ENCODE measurements at places on chromosomes 3 and 15.

DNA sequence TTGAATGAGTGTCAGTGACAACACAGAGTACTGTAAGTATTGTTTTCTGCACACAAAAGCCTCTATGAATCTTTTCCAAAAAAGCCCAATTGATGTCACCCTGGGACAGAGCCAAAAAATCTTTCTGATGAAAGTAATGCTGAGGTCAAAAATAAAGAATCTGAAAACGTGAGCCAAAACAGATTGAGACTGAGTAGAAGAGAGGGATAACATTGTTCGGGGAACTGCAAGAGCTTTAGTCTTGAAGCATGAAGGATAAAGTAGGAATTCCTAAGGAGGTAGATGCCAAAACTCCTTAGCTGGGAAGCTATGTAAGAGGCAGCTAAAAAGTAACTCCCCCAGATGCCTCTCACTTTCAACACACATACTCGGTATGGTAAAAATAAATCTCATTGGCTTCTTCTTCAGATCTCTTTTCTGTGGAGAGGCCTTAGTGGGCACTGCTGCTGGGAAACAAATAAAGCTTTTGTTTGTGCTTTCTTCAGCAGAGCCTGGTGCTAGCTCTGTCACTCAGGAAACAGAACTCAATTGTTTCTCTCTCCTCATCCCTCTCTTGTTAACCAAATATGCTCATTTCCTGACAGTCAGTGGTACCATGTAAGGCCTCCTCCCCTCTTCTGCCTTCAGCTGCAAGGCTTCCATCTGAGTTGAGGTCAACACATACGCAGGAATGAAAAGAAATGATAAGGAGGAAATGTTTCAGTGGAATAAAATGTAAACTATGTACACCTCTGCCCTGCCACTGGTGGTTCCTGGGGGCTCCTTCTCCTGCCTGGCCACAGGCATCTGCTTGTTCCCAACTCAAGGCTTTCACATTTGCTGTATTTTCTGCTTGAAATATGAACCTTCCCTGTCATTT, 58.1 kb downstream of the CD200 start:
- no peak for DNase-seq

DNA sequence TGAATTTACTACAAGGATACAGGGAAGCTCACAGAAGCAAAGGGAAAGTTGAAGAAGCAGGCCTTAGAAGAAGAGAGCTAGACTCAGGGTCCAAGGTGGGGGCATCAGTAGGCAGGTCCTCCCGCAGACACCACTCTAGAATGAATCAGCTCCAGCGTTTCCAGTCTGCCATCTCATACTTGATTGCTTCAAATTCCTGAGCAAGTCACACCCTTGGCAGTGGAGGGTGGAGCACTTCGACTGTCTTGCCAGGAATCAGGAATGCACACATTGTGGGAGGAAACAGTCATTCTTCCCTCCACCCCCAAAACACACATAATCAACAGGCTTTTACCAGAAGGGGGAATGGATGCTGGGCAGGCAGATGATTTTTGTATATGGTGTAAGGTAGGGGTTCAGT, 78.5 kb downstream of the CHCHD6 start:
- DNase-seq: no peak

DNA sequence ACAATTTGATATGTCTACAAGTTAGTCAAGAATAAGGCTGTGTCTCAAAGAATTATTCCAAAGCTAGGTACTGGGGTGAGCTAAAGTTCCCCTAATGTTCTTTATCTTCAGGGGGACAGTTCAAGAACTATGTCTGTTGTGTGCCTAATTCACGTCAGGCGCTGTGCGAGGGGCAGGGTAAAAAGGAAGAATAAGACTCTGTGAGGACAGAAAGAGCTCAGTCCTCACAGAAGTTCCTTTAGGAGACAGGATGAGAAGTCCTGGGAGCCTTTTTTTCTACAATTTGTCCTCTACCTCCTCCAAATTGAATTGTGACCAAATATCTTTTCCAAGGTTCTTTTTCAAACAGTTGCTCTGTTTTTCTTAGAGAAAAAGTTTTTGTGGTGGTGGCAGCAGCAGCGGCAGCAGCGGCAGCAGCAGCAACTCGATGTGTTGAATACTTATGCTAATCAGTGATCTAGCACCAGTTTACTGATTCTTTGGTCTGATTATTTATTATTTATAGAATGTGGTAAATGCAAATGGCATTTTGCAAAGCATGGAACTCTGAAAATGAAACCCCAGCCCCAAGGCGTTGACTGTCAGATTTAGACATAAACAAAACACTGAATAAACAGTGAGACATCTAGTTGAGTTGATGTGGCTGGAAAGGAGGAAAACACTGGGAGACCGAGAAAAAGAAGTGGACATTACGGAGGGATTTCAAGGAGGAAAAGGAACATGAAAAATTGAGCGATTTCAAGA, 88.6 kb downstream of the GTPBP8 start:
- DNase-seq: no peak

DNA sequence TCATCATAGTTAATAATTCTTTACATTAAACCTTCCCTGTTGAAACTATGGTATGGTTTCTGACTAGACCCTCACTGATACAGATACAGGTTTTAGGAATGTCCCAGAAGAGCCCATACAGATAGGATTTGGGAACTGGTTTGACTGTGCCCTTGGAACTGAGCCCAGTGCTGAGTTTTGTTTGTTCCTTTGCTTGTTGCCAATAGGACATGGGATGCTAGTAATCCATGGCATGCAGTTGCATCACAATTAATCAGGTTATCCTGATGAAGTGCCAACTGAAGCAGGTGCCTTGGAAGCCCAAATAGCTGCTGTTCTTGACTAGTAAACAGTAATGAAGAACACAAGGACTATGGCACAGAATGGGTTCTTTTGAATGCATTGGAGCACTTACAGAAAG, 230.6 kb downstream of the NEK10 start:
- DNase-seq: no peak

DNA sequence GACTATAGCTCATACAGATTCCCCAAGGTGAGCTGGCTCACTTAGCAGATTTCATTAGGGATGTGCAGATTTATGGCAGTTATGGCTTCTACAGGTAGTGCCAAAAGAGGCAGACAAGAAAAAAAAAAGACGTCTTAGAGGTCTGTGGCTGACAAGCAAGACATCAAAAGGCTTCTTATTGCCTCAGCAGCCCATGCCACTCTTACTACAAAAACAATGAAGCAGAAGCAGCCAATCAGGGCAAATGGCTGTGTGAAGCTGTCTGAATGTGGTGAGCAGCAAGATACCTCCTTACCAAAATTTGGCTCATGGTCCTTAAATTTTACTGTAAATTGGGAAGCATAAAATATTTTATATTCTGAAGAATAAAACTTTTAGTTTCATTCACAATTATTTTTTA, 557.5 kb upstream of the GOLIM4 start:
- no peak for DNase-seq

Measured in activated CD4-positive, alpha-beta T cell treated with anti-CD3 and anti-CD28 coated beads for 1 hour (primary cell).